ENCODE measurements at places on chromosomes 3 and 15.

DNA sequence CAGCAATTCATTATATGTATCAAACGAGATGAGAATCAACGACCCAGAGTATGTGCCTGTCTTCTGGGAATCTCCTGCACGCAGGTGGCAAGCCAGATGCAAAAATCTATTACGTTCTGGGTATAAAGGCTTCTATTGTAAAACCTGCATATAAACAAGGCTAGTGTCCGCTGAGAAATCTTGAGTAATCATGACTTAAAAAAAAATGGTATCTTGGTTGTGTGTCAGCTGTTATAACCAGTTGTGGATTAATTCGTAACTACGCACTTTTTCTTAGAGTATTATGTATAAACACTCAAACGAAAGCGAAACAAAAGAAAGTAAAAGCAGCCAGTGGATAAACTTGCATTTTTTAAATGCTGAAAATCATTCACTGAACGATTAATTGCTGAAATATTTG, 509.1 kb downstream of the RSL24D1 start:
- no peak for DNase-seq

DNA sequence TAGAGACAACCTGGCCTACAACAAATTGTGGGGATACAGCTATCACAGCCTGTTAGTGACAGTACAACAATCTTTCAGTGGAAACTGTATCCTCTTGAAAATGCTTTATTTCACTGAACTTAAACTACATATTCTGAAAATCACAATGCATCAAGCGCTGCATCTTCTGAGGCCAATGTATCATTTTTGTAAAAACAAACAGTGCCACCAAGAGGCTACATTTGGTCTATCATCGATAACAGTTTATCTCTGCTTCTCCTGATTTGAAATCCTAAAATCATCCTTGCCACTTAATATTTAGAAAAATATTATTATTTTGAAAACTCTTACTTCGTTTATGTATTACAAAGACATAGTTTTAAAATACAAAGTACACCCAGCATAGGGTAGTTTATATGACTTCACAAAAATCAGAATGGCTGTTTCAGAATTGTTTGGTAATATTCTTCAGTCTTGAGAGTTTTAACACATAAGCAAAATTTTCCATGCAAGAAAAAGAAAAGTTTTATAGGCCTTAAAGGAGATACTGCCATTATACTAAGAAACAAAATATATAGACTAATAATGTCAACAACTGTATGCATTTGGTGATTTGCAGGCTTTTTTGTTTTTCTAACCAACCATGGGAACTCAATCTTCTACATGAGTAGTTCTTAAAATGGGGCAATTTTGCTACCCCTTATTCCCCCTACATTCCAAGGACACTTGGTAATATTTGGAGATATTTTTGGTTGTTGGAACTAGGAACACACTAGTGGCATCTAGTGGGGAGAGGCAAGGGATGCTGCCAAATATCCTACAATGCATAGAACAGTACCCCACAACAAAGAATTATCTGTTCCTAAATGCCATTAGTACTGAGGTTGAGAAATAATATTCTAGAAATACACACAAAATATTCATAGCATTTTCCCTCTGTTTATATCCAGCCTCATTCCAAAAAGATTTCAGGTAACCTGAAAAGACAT, 42.3 kb downstream of the WDR72 start:
- peak; percentile 14 for DNase-seq

DNA sequence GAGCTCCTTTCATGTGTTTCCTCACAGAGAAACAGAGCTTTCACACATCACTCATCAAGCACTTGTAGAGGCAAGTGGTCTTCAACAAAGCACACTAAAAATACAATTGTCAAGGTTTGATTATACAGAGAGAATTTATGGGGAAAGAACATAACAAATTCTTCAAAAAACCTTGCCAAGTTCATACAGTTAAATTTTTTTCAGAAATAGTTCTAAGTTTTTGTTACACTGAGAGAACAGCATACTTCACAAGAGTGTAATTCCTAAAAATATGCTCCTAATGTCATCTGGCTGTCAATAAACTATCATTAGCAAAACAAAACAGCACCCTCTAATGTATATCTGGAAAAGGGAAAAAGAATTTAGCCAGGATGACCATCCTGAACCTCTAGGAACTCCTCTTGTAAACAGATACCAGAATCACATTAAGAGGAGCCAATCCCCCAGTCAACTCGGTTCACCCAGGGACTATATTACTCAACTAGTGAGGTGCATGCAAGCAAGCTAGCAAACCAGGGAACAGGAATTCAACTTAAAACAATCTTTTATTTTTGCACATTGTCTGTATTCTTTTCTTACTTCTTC, 63.3 kb downstream of the RAD18 start:
- DNase-seq: no peak

DNA sequence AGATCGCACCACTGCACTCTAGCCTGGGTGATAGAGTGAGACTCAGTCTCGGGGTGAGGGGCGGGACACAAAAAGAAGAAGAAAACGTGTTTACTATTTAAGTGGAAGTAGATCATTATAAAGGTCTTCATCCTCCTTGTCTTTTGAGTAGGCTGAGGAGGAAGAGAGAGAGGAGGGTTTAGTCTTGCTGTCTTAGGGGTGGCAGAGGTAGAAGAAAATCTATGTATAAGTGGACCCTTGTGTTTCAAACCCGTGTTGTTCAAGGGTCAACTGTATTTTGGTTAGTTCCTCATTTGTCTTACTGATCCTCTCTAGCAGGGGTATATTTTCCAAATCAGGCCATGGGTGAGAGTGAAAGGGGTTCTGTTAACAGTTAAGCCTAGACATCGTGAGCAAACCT, 40.1 kb downstream of the TRIM71 start:
- no peak for DNase-seq

GRCh38 chr3:66665021-66665695, 164.3 kb upstream of the LRIG1 start:
- DNase-seq: no peak
